ENCODE measurements at places on chromosomes 5 and 9.

DNA sequence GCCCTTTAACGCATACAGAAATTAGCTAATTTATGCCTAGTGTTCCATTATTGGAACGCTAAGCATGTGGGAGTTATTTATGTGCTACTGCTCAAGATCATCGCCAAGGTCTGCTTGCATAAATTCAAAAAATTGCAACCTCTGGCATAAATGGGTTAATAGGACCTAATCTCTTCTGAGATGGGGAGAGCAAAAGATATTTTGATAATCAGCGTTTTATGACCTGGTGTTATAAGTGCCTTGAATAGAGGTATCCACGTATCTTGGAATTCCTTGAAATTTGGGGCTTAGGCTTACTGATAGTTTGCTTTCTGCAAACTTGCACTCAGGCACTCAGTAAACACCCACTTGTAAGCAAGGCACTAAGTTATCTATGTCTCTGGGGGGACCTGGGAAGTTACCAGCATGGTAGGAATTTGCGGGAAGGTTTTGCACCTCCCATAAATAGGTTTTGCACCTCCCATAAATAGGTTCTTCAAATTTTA, 1.8 kb downstream of the SUB1 start:
- DNase-seq: no peak

DNA sequence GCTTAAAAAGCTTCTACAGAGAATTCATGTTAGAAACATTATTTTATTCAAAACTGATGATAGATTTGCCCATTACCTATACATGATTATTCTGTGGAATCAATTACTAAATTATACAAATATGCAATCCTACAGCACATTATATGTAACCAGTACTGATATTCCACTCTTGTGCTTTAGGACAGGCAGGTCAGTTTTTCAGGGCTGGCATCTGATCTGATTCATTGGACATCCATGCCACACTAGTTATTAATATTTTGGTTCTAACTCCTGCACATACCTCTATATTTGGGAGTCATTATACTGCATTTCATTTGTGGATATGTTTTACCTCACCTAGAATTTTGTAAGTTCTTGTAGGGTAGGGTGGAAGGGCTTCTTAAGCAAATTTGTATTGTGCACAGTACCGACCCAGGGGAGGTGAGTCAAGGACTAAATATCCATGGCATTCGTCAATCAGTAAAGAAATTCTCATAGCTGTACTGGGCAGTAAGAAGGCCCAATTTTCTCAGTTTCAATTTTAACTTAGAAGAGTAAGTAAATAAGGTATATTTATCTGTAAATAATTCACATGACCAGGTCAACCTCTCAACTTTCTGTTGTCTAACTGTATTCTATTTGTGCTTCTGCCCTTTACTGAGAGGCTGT, 33.5 kb downstream of the ELOVL7 start:
- no peak for DNase-seq

DNA sequence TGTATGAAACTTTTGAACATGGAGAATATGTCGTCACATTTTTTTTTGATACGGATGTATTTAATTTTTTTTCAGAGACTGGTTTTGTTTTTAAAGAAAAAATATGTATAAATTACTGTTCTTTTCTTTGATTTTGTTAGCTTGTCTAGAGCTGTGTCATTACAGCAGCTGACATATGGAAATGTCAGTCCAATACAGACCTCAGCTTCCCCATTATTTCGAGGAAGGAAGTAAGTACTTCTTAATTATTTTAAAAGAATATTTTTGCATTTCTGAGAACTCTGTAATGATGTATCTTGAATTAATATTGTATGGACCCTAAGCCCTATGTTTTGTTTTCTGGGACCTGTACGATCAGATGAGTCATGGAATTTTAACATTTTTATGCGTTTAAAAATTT, 7.6 kb downstream of the TENT2 start:
- DNase-seq: no peak

DNA sequence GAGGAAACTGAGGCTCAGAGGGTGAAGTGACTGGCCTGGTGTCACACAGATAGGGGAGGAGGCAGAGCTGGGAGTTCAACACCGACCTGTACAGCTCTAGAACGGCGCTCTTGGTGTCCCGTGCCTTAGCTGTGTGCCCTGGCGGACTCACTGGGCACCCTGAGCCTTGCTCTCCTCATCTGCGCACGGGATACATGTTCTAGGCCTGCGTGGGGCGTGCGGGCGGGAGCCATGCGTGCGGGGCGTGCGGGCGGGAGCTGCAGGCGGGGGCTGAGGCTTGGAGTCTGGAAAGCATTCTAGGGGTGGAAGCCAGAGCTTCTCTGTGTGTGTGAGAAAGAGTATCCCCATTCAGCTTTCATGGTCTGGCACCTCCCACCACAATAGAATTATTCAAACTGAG, 165.3 kb downstream of the GAPVD1 start:
- DNase-seq: no peak

- peak; percentile 11 for DNase-seq
Measured at GRCh38 chr5:71757590-71758543, 38.8 kb downstream of the CARTPT start.

DNA sequence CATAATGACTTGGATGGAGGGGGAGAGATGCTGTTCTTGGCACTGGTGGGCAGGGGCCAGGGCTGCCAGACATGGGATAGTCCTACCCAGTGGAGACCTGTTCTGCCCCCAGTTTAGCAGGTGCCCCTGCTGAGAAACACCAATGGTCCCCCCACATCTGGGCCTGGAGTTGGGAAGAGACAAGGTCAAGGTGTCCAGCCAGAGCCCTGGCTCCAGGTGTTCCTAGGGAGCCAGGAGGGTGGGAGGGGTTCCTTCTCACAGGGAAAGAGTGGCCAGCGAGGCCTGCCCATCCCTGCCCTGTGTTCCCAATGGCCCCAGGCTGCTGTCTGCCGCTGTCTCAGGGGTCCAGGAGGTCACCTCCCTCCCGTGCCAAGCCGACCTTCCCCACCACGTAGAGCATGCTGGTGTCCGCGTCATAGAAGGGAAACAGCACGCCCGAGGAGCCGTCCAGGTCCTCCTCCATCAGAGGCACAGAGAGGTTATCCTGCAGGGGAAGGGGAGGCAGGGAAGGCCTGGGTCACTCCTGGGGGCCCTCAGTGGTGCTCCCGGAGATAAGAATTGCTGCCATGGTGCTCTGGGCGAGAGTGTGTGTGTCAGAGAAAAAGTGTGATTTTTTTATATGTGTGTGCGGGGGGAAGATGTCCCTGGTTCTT, 11.7 kb upstream of the TRIM14 start:
- DNase-seq: no peak

DNA sequence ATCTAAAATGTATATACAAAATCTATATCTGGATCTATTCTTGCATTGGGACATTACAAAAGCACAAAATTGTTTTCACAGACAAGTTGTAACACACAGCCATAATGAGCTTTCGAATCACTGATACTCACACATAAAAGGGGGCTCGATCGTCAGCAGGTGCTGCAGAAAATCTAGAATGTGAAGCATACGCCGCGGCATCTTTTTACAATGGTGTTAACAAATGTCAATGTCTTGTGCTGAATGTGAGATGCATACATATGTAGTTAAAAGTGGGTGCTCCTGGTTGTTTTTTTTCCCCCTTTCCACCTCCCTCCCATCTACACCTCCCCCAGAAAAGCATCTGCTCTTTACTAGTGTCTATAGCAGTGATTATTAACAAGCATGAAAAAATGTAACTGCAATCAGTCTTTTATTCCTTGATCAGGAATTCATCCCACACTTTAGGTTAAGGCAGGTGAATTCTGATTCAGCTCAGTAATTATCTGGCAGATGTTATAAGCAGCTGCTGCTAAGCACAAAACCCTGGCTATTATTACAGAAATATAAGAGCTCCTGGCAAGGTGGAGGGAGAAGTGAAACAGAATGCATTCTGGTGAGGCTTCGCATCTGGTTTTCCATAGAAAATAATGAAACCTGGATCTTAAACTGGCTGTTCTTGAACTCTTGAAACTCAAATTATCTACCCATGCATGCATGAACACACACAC, 114.1 kb downstream of the MPDZ start:
- DNase-seq: no peak

DNA sequence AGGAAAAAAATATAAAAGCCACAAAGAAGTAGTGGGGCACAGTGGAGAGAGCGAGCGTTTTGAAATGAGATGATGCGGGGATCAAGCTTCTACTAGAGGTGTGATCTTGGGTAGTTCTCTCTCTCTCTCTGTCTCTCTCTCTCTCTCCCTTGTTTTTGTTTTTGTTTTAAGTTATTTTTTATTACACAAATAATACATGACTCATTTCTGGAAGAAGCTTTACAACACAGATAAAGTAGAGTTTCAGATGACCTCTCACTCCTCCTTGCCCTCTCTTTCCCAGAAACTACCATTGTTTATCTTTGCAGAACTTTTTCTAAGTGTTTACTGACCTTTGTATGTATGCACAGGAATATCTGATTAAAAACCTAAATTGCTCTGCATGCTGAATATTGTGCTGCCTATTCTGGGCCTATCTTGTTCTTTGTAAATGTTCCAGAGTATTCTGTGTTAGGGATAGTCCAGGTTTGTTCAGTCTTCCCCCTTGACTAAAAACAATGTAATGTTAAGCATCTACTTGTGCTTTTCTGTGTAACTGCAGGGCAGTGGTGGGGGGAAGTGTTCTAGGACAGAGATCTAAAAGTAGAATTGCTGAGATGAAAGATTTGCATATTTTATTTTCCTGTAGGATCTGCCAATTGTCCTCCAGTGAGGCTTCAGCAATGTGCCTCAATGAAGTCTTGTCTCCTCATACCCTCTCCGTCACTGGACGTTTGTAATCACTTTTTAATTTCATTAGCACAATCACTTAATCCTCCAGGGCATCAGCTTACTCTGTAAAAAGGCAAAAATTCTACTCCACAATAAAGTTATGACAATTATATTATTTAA, 52.0 kb downstream of the FYB1 start:
- no peak for DNase-seq

DNA sequence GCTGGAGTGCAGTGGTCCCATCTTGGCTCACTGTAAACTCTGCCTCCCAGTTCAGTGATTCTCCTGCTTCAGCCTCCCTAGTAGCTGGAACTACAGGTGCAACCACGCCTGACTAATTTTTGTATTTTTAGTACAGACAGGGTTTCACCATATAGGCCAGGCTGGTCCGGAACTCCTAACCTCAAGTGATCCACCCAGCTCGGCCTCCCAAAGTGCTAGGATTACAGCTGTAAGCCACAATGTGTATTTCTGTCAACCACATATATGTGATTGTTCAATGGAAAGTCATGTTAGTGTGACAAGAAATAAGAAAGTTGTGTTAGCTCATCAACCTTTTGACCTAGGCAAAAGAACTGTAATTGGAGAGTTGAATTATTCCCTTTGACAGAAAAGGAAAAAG, 677.1 kb upstream of the CHD1 start:
- DNase-seq: no peak

DNA sequence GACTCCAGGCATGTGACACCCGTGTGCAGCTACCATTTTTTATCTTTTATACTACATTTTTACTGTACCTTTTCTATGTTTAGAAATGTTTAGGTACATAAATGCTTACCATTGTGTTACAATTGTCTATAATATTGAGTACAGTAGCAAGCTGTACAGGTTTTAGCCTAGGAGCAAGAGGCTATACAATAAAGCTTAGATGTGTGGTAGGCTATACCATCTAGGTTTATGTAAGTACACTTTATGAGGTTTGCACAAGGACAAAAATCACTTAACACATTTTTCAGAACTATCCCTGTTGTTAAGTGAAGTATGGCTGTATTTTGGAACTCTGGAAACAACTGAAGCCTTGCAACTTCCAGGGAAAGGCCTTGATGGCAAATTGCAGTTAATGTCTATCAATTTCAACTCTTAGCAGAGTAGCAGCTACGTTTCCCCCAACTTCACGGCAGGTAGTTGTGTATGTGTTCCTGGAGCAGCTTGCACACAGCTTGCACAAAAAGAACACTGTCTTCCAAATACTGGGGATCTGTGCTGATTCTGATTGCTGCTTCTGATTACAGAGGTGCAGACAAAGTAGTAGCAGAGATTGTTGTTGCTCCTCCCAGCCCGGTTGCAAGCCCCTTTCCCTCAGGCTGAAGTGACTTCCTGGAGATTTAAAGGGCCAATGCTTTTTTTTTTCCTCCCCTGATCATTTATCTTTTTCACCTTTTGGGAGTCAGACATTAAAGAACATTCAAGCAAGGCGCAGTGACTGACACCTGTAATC, 30.0 kb downstream of the SIL1 start:
- DNase-seq: no peak

Data from stimulated activated CD4-positive, alpha-beta T cell treated with anti-CD3 and anti-CD28 coated beads, TNF-alpha, amount 100 ng/mL, for 4 hours (primary cell).